Left hindlimb (tissue), 1 donor: ENCODE measurements at places on chromosomes 7 and 10.

- no peak for DNase-seq
These were observed 2.2 kb downstream of the GSAP start for GRCh38 chr7:77413861-77414424.

DNA sequence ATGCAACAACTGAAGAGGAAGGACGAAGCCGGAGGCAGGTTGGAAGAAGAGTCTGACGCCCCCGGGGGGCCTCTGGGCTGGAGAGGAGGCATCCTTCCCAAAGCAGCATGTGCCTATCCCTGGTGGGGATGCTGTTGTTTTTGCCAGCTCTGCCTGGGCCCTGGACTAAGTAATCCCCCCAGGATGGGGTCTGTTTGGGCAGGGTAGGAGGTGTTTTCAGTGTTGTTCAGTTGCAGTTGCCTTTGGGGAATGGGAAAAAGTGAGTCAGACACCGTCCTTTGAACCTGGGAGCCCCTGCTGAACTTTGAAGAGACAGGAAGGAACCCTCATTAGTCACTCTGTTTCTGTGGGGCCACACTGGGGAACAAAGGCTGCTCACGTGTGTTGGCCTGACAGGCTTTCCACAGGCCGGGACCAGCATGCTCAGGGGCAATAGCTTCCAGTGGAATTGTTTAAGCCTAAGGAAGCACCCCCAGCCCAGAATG is 35.2 kb upstream of the GDF10 start:
- DNase-seq: no peak

GRCh38 chr7:84294847-84295455 is 100.4 kb upstream of the SEMA3A start:
- no peak for DNase-seq

DNA sequence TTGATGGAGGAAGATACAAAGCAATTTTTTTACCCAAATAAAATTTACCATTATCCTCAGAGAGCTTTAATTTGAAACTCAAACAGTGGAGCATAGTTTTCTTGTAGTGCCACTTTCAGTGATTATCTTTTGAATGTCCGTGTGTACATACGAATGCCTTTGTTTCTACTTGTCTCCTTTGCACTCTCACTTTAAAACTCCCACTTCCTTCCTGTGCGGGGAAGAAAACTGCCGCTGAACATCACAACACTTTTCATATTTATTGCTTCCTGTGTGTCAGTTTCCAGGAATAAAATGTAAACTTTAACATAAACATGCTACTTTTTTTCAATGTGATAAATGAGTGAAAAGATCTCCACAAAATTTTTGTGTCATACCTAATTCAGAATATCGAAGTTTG is 102.4 kb downstream of the SEMA3A start:
- no peak for DNase-seq

GRCh38 chr10:78771808-78772455 is 296.8 kb upstream of the ZMIZ1 start:
- peak; percentile 56 for DNase-seq

GRCh38 chr7:111833466-111833865 is 271.2 kb upstream of the IMMP2L start:
- DNase-seq: no peak

- no peak for DNase-seq
These were observed 1.7 kb upstream of the FUOM start for GRCh38 chr10:133359554-133359971.
